ENCODE measurements at places on chromosomes 16 and 17.

- DNase-seq, result peak; percentile 97
Measured at GRCh38 chr16:73068541-73069401, 20.8 kb upstream of the ZFHX3 start.

DNA sequence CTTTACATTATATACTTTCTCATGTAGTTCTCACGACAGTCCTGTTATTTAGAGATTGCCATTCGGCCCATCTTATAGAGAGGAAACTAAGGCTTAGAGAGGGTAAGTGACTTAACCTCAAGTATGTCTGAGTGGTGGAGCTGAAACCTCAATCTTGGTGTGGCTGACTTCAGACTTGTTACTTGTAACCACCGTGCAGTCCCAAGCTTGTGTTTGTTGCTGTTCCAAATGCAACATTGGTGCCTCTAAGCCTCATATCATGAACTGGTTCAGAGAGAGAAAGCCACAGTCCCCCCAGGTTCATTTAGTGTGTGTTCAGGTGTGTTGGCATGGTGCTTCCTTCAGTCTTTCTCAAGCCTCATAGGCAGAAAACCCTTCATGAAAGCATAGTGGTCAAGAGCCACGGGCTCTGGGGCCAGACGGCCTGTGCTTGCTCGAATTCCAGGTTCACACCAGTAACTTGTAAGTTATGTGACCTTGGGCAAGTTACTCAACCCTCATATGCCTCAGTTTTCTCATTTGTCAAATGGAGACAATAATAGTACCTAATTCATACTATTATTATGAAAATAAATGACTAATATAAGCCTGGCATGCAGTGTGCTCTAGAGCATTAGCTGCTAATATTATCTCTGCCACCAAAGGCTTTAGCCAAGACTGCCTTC is 39.9 kb downstream of the CDH1 start:
- no peak for DNase-seq

DNA sequence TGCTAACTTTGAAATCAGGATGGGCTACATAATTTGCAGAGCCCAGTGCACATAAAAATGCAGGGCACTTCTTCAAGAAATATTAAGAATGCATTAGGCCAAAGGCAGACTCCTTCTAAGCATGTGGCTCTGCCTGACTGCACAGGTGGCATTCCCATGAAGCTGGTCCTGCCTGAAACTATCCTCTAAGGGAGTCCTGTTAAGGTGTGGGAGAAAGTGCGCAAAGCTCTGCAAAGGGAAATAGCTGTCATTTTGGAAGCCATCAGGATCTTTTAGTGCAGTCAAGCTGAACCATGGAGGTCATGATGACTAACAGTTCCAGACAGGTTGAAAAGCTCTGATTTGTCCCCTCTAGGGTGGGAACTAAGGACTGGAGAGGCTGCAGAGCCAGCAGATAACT is 41.9 kb upstream of the CRHR1 start:
- no peak for DNase-seq

DNA sequence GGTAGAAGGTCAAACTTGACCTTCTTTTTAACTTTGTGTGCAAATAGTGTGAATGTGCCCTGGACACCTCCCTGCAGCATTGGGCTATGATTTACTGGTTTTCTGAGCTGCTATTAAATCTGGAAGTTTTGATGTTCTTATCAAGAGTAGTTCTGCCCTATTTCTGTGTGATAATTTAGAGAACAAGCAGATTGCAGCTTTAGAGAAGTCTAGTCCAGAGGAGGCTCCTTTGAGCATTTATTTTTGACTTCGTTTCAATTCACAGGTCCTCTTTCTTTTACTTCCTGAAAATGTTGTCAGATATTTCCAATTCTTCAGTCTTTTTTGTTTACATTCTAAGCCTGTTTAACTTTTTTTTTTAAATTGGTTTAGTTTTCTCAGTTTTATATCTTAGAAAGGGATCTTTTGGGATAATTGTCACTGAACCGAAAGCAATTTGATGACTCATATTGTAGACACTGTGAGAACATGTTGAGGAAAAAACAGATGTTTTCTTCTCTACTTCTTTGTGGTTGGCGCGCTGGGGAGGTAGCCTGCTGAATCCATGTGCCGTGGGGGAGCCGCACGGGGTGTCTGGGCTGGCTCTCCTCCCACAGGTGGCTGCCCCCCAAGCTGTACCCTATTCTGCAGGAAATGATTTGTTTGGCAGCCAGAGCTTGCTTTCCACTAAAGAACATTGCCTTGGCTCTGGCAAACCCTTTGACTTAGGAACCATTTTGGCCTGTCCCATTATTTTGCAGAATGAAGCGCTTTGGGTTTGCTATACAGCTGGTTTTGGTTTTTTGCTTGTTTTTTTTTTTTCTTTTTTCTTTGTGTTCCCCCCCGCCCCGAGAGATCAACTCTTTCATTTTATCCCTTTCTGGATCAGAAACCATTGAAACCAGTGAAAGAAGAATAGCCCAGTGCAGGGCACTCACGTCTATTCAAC is 53.4 kb downstream of the MFSD11 start:
- DNase-seq, result peak; percentile 39

- no peak for DNase-seq
Measured at GRCh38 chr16:86536621-86537020, 18.4 kb downstream of the MTHFSD start.

DNA sequence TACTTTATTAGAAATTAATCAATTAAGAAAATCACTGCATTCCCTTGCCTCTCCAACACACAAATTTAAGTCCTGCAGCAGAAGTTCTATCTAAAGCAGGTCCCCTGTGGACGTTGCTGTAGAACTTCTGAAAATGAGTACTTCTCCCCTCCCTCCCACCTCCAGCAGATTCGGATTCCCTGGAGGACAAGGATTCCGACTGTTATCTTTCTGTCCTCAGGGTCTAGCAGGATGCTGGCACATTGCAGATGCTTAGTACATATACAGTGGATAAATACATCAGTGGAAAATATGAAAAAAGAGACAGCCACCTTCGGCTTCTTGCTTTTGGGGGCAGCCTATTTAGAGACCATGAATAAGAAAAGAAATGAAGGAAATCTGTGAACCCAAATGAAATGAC is 32.1 kb downstream of the NTN1 start:
- no peak for DNase-seq

- DNase-seq, result no peak
Measured at GRCh38 chr17:12667299-12667958, 1.7 kb downstream of the MYOCD start.

- no peak for DNase-seq
Measured at GRCh38 chr17:35460354-35460851, 11.8 kb upstream of the SLFN13 start.

DNA sequence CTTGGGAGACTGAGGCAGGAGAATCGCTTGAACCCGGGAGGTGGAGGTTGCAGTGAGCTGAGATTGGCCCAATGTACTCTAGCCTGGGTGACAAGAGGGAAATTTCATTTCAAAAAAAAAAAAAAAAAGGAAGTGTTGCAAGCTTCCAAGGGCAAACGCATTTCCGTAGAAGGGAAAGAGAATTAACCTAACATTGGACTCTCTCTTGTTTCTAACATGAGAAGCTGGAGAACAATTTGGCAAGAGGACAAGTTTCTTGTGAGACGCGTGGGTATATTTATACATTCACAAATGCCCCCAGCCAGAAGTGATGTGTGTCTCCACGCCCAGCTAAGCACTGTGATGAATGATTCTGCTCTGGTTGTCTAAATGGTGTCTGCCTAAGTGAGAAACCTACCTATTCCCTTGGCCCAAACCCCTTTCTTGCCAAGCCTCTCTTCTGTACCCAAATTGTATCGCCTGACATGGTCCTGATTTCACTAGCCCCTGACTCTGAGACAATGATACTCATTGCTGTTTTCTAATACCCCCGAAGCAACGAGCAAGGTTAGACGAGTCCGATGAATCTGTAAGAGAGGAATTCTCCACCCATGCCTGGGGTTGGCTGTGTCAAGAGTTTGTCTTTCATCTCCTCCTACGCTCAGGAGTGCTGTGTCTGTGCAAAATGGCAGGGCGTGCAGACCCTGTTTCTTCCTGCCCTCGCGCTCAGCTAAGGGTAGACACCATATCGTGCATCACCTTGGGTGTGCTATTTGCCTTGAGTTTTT is 14.2 kb upstream of the ST6GALNAC2 start:
- DNase-seq, result peak; percentile 94

DNA sequence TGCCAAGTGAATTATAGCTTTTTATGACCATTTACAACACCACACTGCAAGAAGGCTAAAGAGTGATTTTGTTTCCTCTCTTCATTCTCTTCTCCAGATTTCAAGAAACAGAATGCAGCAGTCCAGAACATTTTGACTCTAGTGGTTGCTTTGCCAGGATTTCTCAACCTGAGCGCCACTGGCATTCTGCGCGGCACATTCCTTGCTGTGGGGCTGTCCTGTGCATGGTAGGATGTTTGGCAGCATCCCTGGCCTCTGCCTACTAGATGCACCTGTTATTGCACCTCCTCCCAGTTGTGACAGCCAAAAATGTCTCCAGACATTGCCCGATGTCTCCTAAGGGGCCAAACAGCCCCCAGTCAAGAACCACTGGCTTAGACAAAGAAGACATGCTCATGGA is 25.7 kb upstream of the SLC39A11 start:
- no peak for DNase-seq

DNA sequence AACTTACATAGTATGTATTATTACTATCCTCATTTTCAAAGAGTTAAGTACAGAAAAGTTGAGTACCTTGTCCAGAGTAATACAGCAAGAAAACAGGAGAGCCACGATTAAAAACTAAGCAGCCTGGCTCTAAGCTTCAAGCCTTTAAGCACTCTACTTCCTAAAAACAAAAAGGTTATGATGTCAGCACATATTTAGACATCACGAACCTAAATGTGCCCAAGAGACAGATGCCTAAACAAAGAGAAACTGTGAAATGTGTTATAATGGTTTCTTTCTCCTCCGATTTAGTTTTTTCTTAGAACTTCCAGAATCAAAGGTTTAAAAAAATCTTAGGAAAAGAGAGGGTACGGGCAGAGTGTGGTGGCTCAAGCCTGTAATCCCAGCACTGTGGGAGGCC is 151.0 kb downstream of the VPS53 start:
- peak; percentile 22 for DNase-seq

- no peak for DNase-seq
Measured at GRCh38 chr17:33657181-33657580, 364.1 kb upstream of the ASIC2 start.

- DNase-seq, result no peak
Measured at GRCh38 chr17:11467639-11468038, 130.6 kb upstream of the DNAH9 start.

- no peak for DNase-seq
Measured at GRCh38 chr16:31483081-31483480, at the start of gene SLC5A2. Gene SLC5A2, plus strand, starts transcription at chr16:31483123. Its CDS starts 14 bp downstream, at chr16:31483137.

GRCh38 chr17:36936455-36937000 is 747 bp upstream of the LHX1 start:
- no peak for DNase-seq

- DNase-seq, result no peak
Measured at GRCh38 chr16:2282866-2283555, 15.1 kb upstream of the RNPS1 start.

- DNase-seq, result peak; percentile 34
Measured at GRCh38 chr16:57998992-57999365, 1.5 kb downstream of the ZNF319 start.

DNA sequence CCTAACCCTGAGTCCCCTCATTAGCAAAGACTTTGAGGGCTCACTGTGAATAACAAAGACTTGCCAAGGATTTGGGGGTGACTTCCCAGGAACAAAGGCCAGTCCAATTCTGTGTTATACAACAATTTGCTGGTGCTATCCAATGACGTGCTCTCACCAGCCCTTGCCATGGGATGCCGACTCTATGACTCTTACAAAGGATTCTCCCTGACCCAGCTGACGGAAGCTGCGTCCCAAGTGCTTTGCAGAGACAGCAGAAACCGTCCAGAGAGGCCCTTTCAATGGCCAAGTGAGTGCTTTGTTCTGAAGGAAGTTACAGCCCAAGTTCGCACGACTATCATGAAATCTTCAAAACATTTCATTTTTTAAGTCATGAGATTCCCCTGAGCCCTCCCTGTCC is 345.3 kb upstream of the TNRC6C start:
- no peak for DNase-seq

DNA sequence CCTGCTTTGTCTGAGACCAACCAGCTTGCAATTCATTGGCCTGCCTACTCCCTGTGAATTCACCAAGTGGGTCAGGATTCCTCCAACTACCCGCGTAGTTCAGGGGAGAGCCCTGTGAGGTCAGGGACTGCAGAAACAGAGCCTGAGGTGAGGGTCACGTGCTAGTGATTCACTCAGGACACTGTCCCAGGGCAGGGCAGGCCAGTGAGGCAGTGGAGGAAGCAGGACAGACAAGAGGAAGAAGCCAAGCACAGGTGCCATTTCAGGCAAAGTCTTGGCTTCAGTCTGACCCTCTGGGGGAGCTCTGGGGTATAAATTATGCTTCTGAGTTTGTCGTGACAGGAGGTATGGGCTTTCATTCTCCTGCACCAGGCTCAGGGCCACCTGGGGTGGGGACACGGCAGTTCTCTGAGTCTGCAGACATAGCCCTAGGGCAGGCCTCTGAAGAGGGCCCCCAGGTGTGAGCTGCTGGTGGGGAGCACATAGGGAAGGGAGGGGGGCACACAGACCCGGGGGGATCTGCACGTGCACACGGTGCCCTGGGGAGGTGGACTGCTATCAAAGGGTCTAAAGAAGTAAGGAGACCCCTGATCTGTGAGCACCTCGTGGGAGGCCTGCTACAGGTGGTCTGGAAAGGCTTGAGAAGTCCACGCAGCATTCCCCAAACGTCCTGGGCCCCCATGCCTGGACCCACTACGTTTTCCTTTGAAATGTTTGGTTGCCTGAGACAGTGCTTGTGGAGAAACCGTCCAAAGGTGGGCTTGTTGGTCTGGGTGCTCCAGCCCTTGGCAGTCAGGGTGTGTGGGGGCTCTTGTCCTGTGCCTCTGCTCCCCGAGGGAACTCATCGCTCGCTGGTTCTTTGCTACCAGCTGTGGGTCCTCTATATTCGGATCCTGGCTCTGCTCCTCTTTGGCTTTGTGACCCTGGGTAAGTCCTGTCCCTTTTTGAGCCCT is 46.4 kb downstream of the NKD1 start:
- DNase-seq, result peak; percentile 21

- DNase-seq, result no peak
Measured at GRCh38 chr17:70171159-70171558, 1.8 kb downstream of the KCNJ2 start.

DNA sequence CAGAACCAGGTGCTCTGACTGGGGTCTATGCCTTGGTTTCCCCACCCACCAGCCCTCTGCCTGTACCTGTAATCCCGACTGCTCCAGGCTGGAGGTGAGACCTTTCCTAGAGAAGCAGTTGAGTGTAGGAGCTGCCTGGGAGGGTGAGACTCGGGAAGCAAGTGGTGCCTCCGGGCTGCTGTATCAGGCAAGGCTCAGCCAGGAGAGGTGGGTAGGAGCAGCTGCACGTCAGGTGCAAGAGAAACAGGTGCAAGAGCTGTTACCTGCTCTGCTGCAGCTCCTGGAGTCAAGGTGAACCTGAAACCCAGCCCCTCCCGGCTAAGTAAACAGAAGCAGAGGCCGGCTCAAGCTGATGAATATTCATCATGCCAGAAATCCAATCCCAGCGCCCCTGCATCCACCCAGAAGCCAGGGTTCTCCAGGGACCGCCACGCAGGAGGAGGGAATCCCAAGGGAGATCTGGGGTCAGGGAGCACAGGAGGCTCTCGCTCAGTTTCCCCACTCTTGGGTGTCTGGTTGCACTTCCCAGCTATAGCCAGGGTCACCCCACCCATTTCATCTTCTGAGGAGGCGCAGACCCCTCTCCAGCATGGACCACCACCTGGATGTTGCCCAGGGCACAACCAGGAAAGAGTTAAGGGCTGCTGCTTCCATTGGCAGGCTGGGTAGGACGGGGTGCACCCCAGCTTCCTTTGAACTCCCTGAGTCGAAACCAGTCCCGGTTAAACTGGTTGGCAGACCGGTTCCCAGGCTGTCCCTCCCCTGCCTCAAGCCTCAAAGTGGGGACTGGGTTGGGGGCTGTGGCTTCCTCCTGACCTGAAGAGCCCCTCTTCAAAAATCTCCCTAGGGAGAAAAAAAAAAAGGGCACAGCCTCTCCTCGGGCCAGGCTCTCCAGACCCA is at the start of gene PRR15L:
PRR15L (minus strand) TSS at position 293 of the 900 bp plus-strand sequence. CDS start 4,649 bp downstream, outside the sequence.
- DNase-seq, result no peak

Measured in inflammatory macrophage (primary cell).